ENCODE measurements at places on chromosomes 5 and 9.

DNA sequence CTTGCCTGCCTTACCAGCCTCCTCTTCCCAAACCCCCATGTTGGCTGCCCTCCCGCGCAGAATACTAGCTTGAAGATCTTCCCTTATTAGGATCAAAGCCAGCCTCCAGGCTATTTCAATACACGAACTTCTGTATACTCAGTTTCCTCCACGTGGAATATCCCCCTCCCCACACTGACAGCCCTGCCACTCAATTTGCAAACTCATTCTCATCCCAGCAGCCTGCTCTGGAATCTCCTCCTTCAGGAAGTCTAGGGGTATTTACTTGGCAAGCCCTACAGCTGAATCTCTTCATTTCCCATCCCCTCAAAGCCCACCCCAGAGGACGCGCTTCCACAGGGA is 157.0 kb upstream of the SMIM23 start:
- DNase-seq: no peak

GRCh38 chr9:109506097-109506712 is 8.1 kb upstream of the PTPN3 start:
- no peak for DNase-seq

- DNase-seq: no peak
These were observed 175.6 kb downstream of the TMEM161B start for GRCh38 chr5:88092958-88093605.

DNA sequence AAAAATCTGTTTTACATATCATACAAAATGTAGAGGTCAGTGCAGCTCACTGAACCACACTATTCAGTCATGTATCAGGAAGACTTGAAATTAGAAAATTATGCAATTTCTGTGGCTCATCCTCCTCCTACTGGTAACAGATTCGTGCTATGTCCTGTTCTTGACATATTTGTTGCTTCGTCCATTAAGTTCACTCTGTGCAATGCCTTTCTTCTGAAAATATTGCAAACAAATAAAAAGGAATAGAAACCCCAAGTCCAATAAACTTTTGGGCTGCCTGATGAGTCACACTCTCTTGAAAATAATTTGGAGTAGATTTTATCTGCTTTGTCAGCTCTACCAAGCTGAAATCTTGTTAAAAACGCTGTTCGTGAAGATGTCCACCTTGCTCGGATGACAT is 391.2 kb downstream of the RAB3C start:
- no peak for DNase-seq

DNA sequence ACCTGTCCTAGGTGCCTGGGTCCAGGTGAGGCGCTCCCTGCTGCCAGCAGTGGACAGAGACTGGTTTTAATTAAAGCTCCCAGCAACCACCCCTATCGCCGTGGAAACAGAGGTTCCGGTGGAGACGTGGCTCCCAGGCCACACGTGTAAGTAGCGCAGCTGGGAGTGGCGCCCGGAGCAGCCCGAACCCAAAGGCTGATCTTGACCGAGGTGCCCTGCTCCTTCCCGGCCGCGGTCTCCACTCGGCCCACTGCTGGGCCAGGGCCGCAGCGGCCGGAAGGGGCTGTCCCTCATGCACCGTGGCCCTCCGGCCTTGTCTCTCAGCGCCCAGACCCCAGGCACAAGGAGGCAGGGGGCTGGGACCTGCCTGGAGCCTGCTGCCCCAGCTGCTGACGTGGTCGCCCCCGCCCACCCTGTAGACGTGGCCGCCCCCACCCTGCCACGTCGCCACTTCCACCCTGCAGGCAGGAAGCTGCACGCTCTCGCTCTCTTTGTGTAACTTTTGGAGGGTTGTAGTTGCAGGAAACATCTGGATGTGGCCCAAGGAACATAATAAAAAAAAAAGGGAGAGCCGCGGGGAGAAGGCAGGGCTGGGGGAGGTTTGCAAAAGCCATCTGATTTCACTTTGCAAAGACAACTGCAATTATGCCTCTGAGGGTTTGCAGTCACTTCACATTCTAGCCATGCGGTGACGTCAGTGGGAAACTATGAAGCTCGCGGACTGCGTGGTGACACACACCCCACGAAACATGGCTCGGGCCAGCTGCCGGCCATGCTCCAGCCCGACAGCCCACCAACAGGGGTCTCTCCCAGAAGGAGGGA is 129.9 kb downstream of the RXRA start:
- DNase-seq: peak; percentile 60

DNA sequence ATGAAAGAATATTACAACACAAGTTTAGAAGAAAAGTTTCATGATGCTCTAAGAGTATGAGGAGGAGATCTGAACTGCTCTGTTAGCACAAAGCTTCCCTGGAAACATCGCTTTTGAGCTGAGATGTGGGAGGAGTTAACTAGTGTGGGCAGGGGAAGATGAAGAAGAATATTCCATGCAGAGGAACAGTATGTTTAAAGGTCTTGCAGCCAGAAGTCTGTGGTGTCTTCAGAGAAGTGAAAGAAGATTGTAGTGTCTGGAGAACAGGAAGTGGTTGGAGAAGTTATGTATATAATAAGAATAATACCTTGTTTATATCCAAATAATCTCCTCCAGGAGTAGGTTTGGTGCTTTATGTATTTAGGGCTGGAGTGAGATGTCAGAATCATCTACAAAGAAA is 406.7 kb downstream of the MAN2A1 start:
- no peak for DNase-seq

DNA sequence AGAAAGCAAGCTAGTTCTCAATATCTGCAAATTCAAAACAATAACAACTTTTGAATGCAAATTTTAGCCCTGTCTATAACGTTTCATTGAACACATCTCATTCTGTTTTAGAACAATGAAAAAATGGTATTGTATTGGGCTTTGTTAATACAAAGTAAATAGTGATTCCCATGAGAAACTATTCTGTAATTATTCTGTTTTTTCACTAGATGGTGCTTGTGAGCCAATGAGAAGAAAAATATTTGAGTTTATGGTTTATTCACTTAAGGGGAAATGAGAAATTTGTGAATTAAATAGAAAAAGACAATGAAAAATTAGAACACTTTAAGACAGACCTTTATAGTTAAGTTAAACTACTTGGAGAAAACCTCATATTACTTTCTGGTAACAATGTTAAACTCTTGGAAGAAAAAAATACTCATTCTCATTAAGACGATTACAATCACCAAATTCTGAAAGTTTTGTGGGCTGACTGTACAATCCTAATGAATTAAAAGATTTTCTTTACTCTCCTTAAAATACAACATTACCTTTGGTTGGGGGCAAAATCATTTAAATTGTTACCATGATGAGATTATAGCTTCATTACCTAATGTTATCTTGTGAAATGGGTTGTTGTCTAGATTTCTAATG is 127.0 kb downstream of the NNT start:
- no peak for DNase-seq

DNA sequence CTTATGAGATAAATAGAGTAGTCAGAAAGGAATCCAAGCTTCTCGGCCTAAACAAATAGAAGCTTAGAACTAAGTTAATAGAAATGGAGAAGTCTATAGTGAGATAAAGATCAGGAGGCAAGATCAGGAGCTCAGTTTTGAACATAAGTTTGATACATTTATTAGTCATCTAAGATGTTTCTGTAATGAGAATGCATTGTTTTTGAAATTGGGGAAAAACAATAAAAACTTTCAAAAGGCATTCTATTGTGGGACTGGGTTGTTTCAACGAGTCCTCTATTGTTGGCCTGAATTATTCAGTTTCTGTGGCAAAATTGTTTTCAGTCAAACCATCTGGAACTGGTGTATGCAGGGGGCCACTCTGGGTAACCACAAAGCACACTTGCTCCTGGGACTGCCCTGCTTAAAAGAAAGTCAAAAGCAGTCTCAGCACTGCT is 181.0 kb upstream of the CLINT1 start:
- DNase-seq: no peak

DNA sequence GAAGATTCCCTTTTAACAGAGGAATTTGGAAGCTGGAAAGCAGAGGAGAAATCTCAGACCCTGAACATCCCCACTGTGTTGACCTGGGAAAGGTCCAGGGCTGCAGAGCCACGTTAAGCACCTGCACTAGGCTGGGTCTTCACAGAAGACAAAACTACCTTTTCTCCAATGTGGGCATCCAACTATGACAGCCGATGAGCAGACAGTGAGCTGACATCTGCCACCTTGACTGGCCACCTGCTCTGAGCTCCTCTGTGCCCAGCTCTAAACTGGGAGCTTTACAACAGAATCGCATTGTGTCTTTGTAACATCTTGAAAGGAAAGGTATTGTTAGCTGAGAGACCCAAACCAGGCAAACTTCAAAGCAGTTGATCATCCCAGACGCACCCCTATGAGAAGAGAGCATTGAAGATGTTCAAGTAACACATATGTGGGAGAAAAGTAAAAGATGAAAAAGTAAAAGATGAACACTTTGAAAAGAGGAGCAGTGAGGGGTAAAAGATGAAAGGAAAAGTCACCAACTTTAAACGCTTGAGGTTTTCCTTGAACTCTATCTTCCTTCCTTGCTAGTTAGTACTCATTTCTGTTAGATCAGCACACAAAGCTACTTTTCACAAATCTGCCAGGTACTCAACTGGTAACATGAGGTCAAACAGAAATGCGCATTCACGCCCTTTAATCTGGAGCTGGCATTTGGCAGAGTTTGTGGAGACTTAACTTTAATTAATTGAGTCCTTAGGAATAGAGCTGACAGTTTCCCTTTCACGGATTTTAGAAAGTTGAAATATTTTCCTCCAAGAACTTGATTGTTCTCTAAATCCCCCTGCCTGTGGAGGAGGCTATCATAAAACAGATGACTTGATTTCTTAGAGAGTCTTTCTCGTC is 53.2 kb upstream of the CTXN3 start:
- no peak for DNase-seq

- DNase-seq: no peak
These were observed 58.6 kb upstream of the LIFR start for GRCh38 chr5:38615042-38615441.

DNA sequence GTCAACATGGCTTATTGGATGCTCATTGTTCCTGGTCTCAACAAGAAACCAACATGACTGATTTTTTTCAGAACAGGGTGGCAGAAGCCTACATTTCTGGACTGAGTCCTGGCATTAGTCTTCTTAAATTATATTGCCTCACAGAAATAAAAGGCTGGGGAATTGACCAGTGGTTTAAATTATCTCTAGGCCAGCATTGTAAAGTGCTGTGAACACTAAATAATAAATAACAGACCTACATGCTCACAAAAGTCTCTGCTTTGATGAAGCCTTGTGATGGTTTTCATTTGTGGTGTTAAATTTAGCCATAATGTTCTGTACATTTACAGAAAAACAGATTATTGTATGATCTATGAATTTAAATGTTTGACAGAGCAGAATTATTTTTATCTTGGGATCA is 44.7 kb upstream of the CD180 start:
- no peak for DNase-seq

DNA sequence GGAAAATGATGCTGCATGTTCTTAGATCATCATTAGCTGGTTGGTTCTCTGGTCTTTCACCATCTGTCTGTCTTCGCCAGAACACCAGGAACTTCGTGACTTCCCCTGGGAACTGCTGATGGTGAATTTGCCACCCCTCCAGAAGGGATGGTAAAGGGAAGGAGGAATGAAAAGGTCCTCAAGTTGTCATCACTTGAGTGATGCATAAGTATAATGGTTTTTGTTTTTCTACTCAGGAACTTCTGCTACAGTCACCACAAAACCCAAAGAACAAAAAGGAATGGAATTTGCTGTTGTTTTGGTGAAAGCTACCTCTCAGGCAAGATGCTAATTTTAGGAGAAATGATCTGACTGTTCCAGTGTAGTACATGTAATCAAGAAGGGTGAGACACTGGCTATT is 328.4 kb downstream of the ARHGEF28 start:
- DNase-seq: no peak

- no peak for DNase-seq
These were observed 13.8 kb downstream of the SMIM15 start for GRCh38 chr5:61148515-61148914.

DNA sequence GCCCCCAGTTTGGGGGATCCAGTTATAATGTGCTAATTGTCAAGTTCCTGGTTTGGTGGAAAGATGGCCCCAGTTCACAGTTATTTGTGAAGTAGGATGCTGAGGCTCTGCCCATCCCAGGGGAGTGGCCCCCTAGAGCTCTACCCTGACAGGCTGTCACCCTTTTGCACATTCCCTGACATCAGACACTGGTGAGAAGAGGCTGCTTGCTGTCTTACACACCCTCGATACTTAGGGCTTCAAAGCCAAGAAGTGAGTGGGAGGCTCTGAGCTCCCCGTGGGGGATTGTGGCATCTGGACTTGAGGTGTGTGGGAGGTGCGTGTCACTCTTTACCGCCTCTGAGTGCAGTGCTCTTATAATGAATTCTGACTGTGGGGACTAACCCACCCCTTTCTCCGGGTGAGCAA is 168.5 kb downstream of the DOCK2 start:
- DNase-seq: peak; percentile 33

DNA sequence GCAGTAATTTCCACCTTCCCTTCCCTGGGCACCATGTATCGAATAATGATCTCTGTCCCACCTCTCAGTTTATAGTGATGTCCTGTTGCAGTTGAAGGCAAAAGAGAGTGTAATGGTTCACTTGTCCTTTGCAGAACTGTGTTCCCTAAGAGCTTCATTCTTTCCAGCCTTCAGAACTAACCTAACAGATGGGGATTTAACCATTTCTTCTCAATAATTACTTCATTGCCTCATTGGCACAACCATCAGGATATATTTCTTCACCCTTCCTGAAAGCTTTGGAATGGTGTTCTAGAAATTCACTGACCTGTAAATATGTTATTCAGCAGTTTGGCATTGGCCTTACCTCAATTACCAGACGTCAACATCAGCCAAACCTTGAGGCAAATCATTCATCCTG is 83.9 kb upstream of the PRRC1 start:
- DNase-seq: no peak

DNA sequence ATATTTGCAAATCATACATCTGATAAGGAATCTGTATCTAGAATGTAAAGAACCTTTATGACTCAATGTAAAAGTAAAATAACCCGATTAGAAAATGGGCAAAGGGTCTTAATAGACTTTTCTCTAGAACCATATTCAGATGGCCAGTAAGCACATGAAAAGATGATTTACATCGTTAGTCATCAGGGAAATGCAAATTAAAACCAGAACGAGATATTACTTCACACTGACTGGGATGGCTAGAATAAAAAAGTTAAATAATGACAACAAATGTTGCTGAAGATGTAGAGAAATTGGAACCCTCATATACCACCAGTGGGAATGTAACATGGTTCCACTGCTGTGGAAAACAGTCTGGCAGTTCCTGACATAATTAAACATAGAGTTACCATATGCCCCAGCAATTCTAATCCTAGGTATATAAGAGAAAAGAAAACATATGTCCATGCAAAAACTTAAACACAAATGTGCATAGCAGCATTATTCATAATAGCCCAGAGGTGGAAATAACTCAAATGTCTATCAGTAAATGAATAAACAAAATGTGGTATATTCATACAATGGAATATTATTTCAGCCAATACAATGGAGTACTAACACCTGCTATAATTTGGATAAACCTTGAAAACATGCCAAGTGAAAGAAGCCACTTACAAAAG is 100.4 kb upstream of the MAMDC2 start:
- no peak for DNase-seq

- no peak for DNase-seq
These were observed 2.5 kb downstream of the TBC1D9B start for GRCh38 chr5:179905161-179905560.

GRCh38 chr5:96254980-96255691 is 177.9 kb downstream of the PCSK1 start:
- no peak for DNase-seq

GRCh38 chr5:138937392-138938387 is 62.6 kb upstream of the LRRTM2 start:
- DNase-seq: no peak

- DNase-seq: no peak
These were observed 172.3 kb downstream of the PAPPA start for GRCh38 chr9:116325924-116326323.

Measured in activated CD4-positive, CD25-positive, alpha-beta regulatory T cell treated with anti-CD3 and anti-CD28 coated beads, Interleukin-2, amount 50 U/mL, for 72 hours (primary cell).